ENCODE measurements at places on chromosomes 12 and 14. TPM values are rescaled to one million over a fixed set of nuclear protein-coding genes. Genes with fewer than 3 reads are reported as not detected.

GRCh38 chr12:102948941-102949352, 8.5 kb upstream of the ASCL1 start:
- no peak for DNase-seq
- H3K27ac ChIP-seq, result no peak overlapping the region
- no peaks in the 10 kb centered on the region for H3K36me3 ChIP-seq
- H3K4me1 ChIP-seq, result no peaks in the 10 kb centered on the region

DNA sequence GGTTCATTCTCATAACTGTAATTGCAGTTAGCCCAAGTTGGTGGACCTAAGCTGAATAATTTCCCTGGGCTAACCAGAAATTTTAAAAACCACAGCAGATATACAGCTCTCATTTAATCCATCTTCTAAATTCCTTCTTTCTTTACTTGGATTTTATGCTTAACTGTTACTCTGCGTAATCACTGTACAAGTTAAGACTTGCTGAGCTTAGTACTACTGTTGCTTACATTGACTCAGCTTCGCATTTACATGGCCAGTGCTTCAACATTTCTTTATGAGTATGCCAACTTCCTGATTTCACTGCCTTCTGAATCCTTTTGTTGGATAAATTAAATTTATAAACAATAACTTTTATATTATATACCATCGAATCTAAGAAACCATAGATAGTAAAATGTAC, 147.4 kb downstream of the SLC38A4 start:
- H3K27ac ChIP-seq, result no peak overlapping the region
- H3K4me3 ChIP-seq, result no peak overlapping the region
- no peaks in the 10 kb centered on the region for H3K27me3 ChIP-seq
- no peaks in the 10 kb centered on the region for H3K4me1 ChIP-seq
- no peaks in the 10 kb centered on the region for H3K36me3 ChIP-seq
- DNase-seq, result no peak

DNA sequence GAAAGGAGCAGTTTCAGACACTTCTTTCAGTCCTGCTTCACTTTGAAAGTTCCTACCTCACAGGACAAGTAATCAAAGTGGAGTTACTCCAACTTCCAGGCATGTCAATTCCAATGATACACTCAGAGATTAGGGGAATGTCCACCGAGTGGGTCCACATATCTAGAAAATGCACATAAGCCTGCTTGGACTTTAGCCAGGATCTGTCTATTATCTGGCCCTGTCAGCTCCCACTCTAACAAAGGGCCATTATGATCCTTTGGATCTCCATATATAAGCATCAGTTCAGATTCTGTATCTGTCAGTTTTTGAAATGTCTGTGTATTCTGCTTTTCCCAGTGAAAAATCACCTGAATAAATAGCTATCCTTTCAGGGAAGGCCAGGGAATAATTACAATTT, 112.9 kb upstream of the ATXN7L3B start:
- H3K36me3 ChIP-seq, result no peaks in the 10 kb centered on the region
- no peaks in the 10 kb centered on the region for H3K4me1 ChIP-seq
- no peak overlapping the region for H3K27ac ChIP-seq
- DNase-seq, result no peak
- H3K27me3 ChIP-seq, result no peaks in the 10 kb centered on the region
- H3K4me3 ChIP-seq, result no peak overlapping the region

GRCh38 chr14:75979071-75979571, 2.7 kb downstream of the TGFB3 start:
- peak overlapping the region; percentile 97 for H3K27ac ChIP-seq
- no peaks in the 10 kb centered on the region for H3K36me3 ChIP-seq
- no peak for DNase-seq
- H3K4me3 ChIP-seq, result peak overlapping the region; percentile 73
- H3K27me3 ChIP-seq, result no peaks in the 10 kb centered on the region

DNA sequence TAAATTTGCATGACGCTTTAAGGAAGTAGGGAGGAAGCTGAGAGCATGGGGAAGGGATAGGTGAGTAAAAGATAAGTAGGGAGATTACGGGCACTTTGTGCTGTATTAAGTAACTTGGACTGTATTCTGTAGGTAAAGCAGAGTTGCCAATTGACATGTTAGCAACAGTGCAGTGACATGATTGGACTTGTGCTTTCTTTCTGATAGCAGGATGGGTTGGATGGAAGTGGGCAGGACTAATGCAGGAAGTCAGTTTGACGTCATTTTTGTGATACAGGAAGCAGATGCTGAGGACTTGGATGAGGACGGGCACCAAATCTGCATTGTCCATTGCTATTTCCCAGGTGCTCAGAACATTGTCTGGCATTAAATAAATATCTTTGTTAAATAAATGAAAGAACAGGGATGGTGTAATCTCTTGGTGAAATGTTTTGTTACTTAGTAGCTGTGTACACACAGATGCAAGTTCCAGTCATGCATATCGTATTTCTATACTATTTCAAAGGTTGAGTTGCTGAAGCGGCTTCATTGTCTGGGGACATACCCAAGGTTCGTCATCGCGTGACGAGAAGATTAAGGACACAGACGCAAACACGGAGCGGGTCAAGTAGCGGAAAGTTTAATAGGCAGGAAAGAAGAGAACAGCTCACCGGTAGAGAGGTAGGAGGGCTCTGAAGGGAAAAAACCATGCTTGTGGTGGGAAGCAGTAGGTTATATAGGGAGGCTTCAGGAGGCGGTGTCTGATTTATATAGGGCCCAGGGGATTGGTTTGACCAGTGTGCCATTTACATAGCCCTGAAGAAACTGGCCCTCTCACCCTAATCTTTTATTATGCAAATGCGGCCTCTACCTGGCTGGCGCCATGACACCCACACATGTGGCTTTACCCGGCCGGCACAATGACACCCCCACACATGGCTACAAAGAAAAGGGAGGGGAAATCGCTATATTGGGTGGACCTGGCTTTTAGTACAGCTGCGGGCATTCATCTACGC, 30.7 kb downstream of the GUCY2C start:
- no peak overlapping the region for H3K27ac ChIP-seq
- no peak overlapping the region for H3K4me3 ChIP-seq
- no peak for DNase-seq
- H3K27me3 ChIP-seq, result no peaks in the 10 kb centered on the region
- no peaks in the 10 kb centered on the region for H3K4me1 ChIP-seq

DNA sequence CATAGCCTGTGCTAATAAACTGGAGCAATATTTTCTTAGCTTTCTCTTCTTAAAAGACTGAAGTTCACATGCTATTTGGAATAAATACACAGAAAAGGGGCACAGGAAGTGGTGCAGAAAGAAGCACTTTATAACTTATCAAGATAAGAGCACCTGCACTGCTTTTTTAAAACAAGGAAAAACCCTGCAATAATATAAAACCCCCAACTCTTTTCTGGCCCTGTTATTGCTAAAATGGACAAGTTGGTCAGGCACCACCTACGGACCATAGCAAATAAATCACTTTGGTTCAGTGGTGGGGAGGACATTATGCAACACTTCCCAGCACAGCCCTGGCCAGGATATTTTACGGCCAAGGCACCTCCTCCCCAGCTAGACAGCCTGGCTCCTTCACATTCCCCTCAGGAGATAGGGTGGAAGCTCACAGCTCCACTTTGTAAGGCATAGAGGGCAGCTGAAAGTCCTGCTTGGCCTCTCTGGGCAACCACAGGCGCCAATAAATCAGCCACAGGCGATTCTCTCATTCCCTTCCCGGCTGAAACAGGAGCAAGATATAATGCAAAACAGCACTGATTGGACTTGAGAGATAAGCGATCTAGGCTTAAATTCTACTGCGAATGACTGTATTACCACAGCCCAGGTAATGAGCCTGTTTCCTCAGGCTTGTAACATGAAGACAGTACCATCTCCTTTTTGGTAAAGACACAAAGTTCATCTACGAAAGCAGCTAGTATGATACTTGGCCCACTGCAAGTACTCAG, 2.0 kb downstream of the ZBTB25 start:
- H3K27me3 ChIP-seq, result no peaks in the 10 kb centered on the region
- DNase-seq, result peak; percentile 28
- H3K4me3 ChIP-seq, result peak overlapping the region; percentile 79
- H3K4me1 ChIP-seq, result peaks cover 18% of the 10 kb centered on the region
- no peaks in the 10 kb centered on the region for H3K36me3 ChIP-seq

GRCh38 chr14:55115460-55115859, 13.6 kb upstream of the LGALS3 start:
- no peaks in the 10 kb centered on the region for H3K27me3 ChIP-seq
- H3K4me1 ChIP-seq, result no peaks in the 10 kb centered on the region
- no peak overlapping the region for H3K27ac ChIP-seq
- no peak overlapping the region for H3K4me3 ChIP-seq
- no peak for DNase-seq
- H3K36me3 ChIP-seq, result no peaks in the 10 kb centered on the region

- DNase-seq, result no peak
- no peak overlapping the region for H3K4me3 ChIP-seq
- H3K4me1 ChIP-seq, result no peaks in the 10 kb centered on the region
These were observed 9.1 kb upstream of the GLT1D1 start for GRCh38 chr12:128844031-128844635.

DNA sequence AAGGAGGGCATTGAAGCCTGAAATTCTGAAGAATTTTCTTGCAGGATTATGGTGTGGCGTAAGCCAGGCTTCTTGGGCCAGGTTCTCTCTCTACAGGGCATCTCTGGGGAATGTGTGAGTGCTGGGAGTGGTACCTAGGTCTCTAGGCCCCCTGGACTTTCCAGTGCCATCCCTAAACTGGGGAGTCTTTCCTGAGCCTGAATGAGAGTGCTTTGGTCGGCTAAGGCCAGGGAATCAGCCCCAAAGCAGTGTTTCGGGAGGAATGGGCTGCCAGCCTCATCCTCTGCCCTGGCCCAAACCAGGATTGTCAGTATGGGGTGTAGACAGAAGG, 93.9 kb downstream of the CALM1 start:
- H3K27ac ChIP-seq, result no peak overlapping the region
- H3K4me3 ChIP-seq, result no peak overlapping the region
- DNase-seq, result no peak
- H3K36me3 ChIP-seq, result no peaks in the 10 kb centered on the region
- H3K27me3 ChIP-seq, result no peaks in the 10 kb centered on the region
- peaks cover 7% of the 10 kb centered on the region for H3K4me1 ChIP-seq

- H3K27ac ChIP-seq, result no peak overlapping the region
- no peaks in the 10 kb centered on the region for H3K36me3 ChIP-seq
- H3K4me3 ChIP-seq, result no peak overlapping the region
These were observed 38.3 kb downstream of the PRMT8 start for GRCh38 chr12:3529281-3529680.

GRCh38 chr14:97993508-97994019, 1196.4 kb downstream of the VRK1 start:
- no peak overlapping the region for H3K27ac ChIP-seq
- no peak for DNase-seq
- H3K27me3 ChIP-seq, result no peaks in the 10 kb centered on the region
- no peak overlapping the region for H3K4me3 ChIP-seq
- H3K36me3 ChIP-seq, result no peaks in the 10 kb centered on the region

GRCh38 chr14:100375266-100375962, 52.3 kb downstream of the SLC25A47 start:
- H3K27me3 ChIP-seq, result no peaks in the 10 kb centered on the region
- H3K4me1 ChIP-seq, result peaks cover 10% of the 10 kb centered on the region
- H3K4me3 ChIP-seq, result peak overlapping the region; percentile 79
- no peaks in the 10 kb centered on the region for H3K36me3 ChIP-seq
- no peak for DNase-seq

Gene TMPRSS12
- not detected for total RNA-seq

Gene VDR
- total RNA-seq, result 16.1 TPM

Gene ARHGEF25
- total RNA-seq, result 8.3 TPM

Gene TOMM20L
- total RNA-seq, result not detected

Gene ANKRD13A
- 172 TPM for total RNA-seq

Gene GLS2
- 5.1 TPM for total RNA-seq

Measured in breast epithelium (tissue), 4 donors.